A172 (cell line): ENCODE measurements at places on chromosomes 5 and 9.

GRCh38 chr5:75460532-75460931 is 50.9 kb downstream of the CERT1 start:
- DNase-seq = no peak

- no peak for DNase-seq
Measured at GRCh38 chr5:149873896-149874295, 70.7 kb downstream of the PDE6A start.

- no peak for DNase-seq
Measured at GRCh38 chr5:126509339-126509738, 85.7 kb downstream of the ALDH7A1 start.

GRCh38 chr9:122457787-122458186 is 19.9 kb downstream of the OR1J1 start:
- no peak for DNase-seq

GRCh38 chr5:68252673-68253623 is 37.4 kb downstream of the PIK3R1 start:
- DNase-seq = peak; percentile 64

DNA sequence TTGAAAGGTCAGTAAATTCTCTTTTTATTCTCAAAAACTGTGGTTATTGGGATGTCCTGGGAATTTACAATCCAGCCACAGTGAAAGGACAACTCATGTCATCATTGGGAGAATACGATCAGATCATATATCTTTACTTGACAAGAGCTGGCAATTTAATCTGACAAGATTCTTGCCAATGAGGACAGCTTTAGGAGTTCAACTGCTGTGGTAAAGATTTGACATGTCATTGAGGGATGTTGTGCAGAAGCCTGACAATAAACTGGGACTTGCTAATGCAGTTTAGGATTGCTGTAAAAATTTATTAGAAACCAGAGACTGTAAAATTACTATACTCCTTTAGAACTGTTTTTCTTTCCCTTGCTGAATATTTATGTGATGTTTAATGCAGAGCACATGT is 1131.0 kb downstream of the MAT2B start:
- DNase-seq = no peak

DNA sequence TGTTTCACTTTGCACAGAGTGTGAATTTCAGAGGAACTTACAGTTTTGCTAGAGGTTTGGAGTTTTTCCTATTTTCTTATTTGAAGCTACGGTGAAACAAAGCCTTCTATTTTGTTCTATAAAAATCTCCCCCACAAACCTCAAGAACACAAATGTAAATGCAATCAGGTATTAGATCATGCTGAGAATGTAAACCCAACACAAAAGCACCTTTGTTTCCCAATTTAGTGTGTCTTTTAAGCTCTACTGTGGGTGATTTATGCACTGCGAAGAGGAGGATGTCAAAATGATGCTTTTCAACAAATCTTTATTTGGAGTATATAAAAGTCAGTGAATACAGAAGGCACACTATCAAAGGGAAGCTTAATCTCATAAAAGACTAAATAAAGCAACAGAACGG is 4.3 kb upstream of the DRD1 start:
- no peak for DNase-seq

DNA sequence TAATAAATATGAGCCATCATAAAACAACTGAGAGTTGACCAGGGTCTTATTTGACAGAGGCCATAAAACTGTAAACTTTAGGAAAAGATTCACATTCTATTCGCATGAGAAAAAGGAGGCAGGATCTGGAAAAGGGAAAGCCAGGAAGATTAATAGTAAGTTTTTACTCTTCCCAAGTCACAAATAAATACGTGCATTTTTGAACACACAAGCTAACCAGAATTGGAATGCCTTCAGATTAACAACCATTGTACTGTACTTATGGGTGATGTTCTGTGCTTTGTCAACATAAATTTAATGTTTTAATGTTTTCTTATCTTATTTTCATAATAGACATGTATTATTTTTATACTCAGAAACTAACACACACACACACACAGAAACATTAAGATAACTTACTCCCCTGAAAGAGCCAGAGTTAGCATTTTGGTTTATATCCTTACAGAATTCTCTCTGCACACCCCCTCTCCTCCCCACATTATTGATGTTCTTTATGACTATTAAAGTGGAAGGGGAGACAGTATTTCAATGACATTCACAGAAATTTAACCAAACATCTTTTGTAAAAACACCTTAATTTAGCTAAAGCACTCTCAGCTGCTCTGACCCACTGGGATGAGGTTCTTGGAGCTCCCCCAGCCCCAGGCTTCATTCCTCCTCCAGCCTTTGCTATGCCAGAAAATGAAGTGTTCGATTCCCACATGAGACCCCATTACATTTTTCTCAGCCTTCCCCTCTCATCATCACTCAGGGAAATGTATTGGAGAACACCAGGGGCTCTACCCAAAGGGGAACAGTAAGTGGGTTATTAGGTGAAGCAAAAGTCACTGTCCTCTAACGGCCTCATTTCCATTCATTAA is 155.5 kb downstream of the ESM1 start:
- DNase-seq = no peak

- DNase-seq = no peak
Measured at GRCh38 chr5:149904293-149904886, 40.2 kb downstream of the PDE6A start.

DNA sequence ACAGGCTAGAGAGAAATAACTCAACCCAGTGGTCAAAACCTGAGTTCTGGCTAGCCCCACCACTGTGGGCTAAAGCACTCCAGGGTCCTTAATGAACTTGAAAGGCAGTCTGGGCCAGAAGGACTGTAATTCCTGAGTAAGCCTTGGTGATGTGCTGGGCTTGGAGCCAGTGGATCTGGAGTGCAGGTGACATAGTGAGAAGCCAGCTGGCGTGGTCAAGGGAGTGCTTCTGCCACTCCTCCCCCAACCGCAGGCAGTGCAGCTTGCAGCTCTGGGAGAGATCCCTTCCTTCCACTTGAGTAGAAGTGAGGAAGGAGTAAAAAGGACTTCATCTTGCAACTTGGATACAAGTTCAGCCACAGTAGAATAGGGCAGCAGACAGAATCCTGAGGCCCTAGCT is 424.0 kb downstream of the CDH18 start:
- peak; percentile 19 for DNase-seq

DNA sequence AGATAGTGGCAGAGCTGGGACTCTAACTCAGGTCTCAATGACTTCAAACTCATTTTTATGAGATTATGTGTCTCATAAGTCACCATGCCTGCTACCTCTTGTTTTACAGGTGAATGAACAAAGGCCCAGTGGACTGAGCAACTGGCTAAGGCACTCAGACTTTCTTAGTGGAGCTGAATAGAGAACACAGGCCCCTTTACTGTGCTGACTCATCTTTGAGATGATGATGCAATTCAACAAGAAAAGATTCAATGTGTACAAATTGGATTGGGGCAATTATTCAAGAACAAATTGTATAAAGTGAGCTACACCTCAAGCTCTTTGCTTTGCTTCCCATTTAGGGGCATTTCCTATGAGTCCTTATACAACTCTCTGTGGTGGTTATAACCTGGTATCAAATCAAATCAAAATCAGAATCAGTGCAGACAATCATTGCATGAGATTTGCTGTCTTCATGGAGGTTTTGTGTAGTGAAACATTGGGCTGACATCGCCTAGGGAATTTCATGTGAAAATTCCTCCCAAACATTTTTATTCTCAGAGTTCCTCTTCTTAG is 84.3 kb upstream of the PPP2R2B start:
- peak; percentile 36 for DNase-seq

DNA sequence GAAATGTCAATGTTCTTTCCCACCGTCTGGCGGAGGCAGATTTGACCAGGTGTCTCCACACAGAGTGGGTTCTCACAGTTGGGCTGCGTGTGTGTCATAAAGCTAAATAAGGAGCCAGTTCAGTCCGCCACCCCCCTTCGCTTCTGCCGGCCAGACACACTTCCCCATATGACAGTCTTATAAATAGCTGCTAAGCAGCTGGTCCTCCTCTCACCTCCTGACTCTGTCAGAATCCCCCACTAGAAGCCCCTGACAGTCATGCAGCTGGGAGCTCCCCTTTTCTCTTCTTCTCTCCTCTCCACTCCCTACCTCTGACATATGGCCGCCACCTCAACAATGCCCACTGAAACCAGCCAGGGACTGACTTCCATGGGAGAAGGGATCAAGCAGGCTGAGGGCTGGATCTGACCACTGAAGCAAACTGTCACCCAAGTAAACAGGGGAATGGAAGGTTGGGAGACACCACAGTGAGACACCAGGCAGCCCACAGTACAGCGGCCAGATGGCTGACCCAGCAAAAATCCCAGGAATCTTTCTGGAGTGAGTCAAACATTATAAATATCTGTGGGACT is 141.9 kb upstream of the EFNA5 start:
- DNase-seq = peak; percentile 69

DNA sequence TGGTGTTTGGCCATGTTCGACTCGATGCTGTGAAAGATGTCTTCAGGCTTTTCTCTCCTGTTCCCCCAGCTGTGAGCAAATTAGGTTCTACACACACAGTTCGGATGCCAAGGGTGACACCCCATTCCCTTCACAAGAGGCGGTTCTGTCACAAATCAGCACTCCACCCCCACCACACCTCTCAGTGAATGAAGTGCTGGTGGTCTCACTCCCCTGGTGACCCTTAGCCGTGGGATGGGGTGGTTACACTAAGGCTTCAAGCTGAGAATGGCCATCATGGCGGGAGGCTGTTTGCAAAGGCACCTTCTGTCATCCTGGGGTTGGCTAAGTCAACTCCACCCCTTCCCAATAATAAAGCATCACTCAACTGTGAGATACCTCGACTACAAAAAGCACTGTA is 26.4 kb downstream of the AMBP start:
- DNase-seq = no peak

GRCh38 chr9:98215821-98216220 is 23.4 kb upstream of the CORO2A start:
- no peak for DNase-seq

DNA sequence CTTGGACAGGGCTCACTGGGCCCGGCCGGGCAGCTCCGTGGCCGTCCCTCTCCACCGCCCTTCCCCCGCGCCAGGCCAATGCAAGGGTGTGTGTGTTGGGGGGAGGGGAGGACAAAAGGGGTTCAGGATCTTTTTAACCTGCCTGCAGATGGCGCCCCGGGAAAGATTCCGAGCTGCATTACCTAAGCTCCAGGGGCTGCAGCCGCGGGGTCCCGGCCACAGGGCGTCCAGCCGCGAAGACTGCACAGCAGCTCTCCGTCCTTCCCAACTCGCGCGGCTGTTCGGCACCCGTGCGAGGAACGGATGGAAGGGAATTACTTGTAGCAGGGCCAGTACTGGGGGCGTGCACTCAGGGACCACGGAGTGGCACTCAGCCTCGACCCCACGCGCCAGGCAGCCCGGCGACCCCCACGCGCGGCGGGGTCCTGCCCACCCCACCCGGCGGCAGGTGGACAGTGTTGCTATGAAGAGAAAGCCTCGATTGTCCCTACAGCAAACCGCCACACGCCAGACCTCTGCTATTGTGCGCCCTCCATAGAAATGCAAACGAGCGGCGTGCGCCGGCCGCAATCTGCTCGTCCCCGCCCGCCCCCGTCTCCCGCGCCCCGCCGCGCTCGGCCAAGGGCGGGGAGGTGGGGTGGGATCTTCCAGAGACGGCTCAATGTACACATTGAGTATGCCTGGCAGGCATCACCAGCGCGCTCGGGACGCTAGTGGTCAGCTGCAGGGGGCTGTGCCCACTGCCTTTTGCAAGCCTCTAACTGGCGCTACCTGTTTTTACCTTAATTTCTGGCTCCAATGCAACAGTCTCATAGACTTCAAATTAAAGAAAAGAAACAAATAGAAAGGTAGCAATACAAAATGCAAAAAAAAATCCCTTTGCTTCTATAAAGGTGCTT is 796 bp upstream of the GADD45G start:
- peak; percentile 82 for DNase-seq

- DNase-seq = peak; percentile 22
Measured at GRCh38 chr5:95445995-95446394, 54.8 kb downstream of the FAM81B start.

GRCh38 chr5:133249593-133249992 is 197.8 kb downstream of the HSPA4 start:
- no peak for DNase-seq

- no peak for DNase-seq
Measured at GRCh38 chr5:90996089-90996488, 387.0 kb downstream of the ARRDC3 start.

DNA sequence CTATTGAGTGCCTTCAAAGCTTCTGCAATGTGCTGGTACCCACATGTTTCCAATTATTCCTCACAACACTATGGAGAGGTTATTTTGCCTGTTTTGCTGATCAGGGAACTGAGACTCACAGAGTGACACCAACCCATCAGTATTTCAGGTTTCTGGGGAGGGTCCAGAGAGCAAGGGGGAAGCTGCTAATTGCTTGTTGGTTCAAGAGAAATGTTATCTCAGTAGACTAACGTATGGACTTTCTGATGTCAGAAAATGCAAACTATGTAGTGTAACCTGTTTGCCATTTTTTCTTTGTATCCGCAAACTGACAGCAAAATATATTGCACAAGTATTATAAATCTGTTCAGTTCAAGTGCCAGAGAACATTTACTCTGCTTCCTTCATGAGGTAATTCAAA is 108.3 kb upstream of the MSX2 start:
- no peak for DNase-seq

DNA sequence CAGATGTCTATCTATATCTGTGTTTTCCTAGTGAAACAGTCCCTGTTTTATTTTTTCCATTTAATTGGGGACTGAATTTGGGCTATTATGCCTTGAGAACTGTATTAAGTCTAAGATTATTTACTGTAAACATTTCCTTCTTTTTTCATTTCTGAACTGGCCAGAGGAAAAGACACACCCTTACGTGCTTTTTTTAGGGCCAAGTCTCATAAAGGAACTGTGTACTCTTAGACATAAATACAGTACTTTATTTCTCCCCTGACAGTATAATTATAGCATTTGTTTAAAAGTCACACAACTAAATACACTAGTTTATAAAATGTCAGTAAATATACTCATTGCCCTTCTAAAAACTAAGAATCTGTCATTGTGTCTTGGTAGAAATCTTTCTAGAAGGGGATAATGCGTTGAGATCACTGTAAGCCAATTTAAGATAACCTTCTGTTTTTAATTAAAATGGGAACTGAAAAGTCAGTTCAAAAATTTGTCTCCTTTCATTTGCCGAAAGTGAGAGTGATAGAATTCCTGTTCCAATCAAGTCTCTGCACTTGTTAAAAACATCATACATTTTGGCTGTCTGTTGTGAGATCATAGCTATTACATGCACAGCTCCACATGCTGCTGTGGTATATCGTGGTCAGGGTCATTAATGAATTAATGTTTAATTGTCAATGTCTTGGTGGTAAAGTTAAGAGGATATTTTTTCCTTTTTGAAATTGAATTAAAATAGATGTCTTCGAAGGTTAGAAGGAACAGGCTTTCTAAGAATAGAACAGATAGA is 132.1 kb downstream of the FOCAD start:
- no peak for DNase-seq

DNA sequence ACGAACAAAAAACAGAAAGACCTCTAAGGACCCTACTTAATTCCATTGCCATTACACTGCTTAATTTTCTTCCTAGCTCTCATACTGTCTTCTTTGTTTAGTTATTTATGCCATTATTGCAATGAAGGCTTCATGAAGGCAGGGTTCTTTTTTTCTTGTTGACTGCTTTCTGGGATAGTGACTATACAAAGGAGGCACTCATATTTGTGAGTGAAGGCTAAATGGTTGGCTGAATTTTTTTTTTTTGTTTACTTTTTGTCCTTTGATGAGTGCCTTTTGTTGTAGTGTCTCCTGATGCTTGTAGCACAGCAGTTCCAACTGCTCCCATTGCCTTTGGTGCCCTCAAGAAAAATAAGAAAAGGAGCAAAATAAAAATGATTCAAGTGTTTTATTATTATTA is 17.8 kb downstream of the CTNNA1 start:
- no peak for DNase-seq
